Adrenal gland (tissue), 19 donors: ENCODE measurements at places on chromosomes 3 and 15.

- no peak for DNase-seq
These were observed 43.3 kb downstream of the CYFIP1 start for GRCh38 chr15:22936577-22937472.

DNA sequence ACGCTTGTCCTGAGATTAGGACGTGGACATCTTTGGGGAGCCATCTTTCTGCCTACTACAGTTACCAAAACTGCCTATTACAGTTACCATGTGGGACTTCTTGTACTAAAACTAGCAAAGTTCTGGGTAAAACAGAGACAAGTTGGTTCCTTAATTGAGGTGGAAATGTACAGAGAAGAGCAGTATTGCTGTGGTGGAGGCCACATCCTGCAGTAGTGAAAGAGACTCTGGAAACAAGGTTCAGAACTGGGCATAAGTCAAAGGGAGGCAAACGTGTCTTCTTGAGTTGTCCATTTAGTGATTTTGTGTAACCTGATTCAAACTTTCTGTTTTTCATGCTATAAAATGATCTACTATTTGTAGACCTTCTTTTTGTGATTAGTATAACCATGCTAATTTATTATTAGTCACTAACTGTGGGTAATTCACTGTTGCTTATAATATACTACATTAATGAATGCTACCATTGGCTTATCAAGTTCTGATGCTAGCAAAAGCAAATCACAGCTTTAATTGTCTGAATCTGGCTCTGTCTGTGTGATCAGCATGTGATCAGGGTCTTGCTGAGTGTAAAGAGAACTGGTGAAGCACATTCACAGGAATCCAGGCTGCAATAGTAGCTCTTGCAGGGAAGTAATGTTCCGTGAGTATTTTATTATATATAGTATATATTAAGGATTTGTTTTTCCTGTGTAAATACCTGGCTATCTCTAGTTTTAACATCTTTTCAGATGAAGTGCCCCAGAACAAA, 207.9 kb upstream of the GAP43 start:
- DNase-seq: no peak

- DNase-seq: no peak
These were observed 97.2 kb upstream of the FLNB start for GRCh38 chr3:57910990-57911389.

DNA sequence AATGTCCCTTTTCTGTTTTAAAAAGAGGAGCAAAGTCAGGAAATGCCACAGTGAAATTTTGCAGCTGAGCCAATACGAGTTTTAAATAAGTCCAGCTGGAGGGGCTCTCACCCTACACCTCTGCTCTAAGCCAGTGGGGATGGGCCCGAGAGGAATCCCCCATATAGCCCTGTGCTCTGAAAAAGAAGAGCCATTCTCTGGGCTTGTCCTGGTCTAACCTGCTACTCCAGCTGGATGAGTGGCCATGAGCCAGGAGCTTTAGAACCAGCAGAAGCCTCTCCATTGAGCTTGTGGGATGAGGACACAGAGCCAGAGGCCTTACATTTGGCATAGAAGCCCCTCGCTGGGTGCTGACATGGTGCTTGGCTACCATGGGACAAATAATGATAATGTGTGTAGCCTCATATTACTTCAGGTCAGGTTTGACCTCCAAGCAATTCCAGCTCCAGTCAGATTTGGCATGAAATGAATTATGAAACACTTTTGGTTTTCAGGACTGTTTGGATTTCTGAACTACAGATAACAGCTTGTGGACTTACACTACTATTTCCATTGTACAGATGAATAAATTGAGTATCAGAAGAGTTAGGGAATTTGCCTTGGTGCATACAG, 172.4 kb downstream of the CHST2 start:
- DNase-seq: no peak

DNA sequence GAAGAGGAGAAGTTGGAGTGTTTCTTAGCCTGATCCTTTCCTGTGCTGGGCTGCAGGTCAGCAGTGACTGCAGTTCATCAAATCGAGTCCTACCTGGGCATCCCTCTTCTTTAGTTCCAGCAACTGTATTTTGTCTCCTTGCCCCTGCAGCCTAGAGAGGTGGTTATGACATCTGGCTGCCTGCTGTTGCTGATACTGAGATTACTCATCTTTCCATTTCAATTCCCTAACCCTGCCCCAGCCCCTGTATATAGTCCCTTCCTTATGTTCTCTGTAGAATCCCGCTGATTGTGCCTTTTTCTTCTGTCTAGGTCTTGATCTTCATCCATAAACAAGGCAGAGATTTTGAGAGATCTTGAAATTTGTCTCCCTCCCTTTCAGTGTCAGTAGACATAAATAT, 393.3 kb downstream of the EDEM1 start:
- DNase-seq: no peak

GRCh38 chr3:138057384-138057783, 47.4 kb downstream of the CLDN18 start:
- DNase-seq: no peak

- no peak for DNase-seq
These were observed 42.3 kb downstream of the RSRC1 start for GRCh38 chr3:158152186-158152585.

DNA sequence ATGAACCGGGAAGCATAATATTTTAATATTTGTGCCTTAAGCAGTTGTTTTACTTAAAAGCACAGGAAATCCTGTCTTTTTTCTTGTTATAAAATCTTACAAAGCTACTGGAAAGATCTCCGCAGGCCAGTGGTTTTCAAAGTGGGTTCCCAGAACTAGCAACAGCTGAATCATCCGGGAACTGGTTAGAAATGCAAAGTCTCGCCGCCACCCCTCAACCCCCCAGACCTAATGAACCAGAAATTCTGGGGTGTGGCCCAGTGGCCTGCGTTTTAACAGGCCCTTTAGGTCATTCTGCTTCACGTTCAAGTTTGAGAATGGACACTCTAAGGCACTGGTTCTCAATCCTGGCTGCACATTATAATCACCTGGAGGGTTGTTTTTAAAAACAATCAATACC, 74.7 kb downstream of the PDZRN3 start:
- no peak for DNase-seq

GRCh38 chr3:147915057-147915456, 505.9 kb downstream of the ZIC1 start:
- no peak for DNase-seq

GRCh38 chr3:16251316-16252085, 13.2 kb downstream of the DPH3 start:
- DNase-seq: no peak

- DNase-seq: no peak
These were observed 3.3 kb upstream of the TIPIN start for GRCh38 chr15:66359740-66360139.

DNA sequence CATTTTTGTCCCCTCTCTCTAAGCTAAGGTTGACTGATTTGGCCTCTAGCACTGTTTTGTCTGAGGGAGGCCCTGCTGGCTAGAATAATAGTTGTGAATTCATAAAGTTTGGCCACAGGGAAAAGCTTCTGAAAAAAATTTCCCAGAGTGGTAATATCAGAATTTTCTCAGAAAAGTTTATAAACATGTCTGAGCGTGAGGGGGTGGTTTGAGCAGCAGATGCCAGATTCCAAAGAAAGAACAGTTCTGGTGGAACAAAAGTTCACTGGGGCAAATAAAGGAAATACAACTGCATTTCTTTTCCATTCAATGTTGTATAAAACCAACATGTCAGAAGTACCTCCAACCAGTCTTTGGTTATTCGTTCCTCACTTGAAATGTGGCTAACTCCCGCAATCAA, 61.2 kb downstream of the CLDN1 start:
- DNase-seq: no peak

- DNase-seq: no peak
These were observed 21.0 kb downstream of the GLCE start for GRCh38 chr15:69181424-69181823.

DNA sequence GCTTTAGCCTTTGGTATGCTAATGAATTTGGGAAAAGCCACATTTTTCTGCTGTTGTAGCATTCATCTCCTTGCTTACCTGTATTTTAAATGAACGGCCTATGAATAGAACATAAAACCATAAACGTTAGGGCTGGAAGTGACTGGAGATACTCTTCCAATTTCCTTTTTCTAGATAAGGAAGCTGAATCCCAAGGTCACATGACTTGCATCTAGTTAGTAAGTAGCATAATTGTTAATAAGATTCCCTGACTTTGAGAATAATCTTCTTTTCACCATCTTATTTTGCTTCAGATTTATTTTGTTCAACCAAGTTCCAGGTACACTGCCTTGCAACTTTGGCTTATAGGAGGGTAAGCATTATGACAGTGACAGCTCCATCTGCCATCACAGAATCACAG, 20.7 kb upstream of the EDEM1 start:
- DNase-seq: no peak

DNA sequence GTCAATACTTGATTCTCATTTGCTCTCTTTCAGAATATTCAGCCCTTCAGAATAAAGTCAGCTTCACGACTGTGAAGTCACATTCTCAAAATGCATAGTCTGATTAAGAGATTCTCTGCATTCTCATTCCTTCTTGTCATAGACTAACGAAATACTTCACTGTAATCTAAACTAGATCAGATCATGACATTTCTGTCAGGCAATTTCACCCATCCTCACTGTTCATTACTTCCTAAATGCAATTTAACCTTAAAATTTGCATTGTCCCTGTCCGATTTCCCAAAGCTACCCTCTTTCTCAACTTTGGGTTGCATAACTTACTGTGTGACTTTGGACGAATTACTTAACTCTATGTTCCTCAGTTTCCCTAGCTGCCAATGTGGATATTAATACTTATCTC, 6.2 kb downstream of the RPL22L1 start:
- DNase-seq: no peak

DNA sequence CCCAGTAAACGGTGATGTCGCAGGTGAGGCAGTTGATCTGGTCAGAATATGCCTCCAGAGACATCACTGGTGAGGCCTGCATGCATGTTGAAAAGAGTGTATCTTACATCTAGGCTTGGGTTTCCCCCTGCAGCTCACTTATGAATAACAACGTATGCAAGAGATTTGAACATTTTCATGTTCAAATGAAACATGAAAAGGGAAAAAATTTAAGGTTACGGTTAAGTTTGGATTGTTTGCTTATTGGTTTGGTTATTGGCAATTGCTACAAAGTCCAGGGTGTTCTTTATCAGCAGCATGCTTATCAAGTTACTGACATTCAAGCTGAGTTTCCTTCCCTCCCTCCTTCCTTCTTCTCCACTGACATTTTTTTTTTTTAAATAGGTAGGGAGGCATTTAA, 123.2 kb downstream of the IGF1R start:
- no peak for DNase-seq

GRCh38 chr3:156750874-156751245, 75.3 kb upstream of the LEKR1 start:
- DNase-seq: no peak

GRCh38 chr3:108296239-108296638, at the start of gene HHLA2:
TSS of gene HHLA2 (plus strand) at chr3:108296548. CDS start at chr3:108351814, 55,266 bp downstream.
- no peak for DNase-seq

- DNase-seq: no peak
These were observed 168.7 kb downstream of the EPHA3 start for GRCh38 chr3:89276116-89276515.

GRCh38 chr3:183385698-183386613, 42.5 kb downstream of the MCF2L2 start:
- DNase-seq: peak; percentile 57

- no peak for DNase-seq
These were observed 62.3 kb downstream of the UBP1 start for GRCh38 chr3:33377931-33378330.
